ENCODE measurements at places on chromosomes 1 and 21.

DNA sequence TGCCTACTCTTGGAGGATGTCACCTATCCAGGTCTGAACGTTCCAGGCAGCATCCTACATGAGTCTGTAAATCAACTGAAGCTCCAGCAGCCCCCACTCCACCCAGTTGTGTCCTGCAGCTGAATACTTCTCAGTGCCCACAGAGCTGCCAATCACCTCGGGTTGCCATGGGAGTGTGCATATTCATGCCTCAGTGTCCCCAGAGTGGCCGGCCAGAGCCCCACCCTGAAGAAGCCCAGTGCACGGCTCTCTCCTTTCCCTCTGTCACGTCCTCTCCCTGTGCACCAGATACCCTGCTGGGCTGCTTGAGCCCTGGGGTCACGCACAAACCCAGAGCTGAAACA lies 16.1 kb upstream of the GSTM4 start:
- DNase-seq = peak; percentile 61

DNA sequence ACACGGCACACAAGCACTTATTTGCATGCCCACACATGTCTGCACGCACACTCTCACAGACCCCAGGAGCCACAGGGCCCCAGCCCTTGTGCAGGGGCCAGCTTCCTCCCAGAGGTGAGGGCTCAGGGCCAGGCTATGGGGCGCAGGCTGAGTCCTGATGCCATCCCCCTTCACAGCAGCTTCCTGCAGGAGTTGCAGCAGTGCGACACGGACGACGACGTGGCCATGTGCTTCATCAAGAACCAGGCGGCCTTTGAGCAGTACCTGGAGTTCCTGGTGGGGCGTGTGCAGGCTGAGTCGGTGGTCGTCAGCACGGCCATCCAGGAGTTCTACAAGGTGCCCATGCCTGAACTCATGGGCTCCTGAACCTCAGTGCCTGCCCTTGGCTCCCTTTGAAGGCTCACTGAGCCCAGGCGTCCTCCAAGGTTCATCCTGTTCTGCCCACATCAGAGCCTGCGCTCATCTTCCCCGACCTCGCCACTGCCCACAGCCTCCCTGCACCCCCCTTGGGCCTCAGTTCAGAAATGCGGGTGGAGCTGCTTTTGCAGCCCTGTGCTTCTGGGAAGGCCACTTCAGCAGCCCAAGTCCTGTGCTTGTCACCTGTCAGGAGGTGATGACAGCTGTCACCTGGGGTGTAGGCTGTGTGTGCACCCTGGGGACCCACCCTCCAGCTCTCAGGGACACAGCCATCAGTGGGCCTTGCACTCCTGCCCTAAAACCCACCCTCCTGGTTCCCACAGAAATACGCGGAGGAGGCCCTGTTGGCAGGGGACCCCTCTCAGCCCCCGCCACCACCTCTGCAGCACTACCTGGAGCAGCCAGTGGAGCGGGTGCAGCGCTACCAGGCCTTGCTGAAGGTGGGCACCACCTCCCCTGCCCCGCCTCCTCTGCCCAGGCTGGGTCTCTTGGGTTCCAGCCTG lies 66.6 kb downstream of the TRIM11 start:
- peak; percentile 55 for DNase-seq

- DNase-seq = no peak
These were observed 54.3 kb upstream of the SH3GLB1 start for GRCh38 chr1:86650065-86650464.

DNA sequence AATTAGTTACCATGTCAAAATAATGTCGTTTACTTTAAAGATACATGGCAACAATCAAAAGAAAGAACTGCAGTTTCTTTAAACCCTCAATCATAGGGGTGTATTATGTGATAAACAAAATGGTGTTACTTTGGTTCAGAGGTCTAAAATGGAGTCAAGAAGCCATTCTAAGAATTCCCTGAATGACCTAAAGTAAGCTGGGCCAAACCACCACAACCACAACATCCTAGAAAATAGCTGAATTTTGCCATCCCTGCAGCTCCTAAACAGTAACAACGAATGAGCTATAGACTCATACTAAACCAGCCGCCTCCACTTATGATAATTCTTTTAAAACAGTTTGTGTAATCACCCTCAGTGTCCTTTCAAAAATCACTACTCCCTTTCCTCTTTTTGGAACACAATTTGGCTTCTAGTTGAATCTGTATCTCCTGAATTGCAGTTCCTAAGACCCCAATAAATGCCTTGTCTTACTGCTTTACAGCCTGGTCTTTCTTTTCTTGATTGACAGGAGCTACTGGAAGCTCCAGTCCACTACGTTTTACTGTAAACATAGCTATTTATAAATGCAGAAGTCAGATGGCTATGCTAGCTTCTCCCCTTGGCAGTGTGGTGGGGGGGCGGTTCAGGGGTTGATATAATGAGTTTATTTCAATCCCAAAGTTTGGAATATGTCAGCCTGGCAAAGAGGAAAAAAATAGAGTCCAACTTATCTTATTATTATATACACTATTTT lies 84.3 kb downstream of the PLPPR4 start:
- no peak for DNase-seq

- no peak for DNase-seq
These were observed 157.7 kb downstream of the CAMTA1 start for GRCh38 chr1:6942990-6943389.

DNA sequence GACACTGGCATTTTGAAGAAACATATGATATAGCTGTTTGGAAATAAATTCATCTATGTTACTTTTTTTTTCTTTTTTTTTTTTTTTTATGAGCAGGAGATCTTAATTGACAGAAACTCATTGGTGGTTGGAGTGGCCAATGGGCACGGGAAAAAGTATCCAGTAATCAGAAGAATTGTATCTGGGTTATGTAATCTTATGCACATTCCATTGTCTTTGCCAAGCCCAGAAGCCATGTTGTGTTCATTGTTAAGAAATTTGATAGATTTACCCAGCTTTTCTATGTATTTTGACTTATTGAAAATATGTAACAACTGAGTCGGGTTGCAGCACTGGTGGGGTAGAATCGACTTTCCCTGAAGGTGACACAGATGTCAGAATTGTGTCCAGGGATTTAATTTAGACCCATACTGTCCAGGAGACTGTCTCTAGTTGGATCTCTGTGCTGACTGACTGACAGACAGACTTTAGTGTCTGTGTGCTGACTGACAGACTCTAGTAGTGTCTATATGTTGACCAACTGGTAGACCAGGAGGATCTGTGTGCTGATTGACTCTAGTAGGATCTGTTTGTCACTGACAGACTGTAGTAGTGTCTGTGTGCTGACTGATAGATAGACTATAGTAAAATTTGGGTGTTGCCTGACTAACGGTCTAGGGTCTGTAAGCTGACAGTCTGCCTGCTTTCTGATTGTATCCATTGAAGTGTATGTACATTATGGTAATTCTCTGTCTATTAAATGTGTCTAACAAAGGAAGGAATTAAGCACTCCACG lies 12.3 kb upstream of the C4BPB start:
- no peak for DNase-seq

DNA sequence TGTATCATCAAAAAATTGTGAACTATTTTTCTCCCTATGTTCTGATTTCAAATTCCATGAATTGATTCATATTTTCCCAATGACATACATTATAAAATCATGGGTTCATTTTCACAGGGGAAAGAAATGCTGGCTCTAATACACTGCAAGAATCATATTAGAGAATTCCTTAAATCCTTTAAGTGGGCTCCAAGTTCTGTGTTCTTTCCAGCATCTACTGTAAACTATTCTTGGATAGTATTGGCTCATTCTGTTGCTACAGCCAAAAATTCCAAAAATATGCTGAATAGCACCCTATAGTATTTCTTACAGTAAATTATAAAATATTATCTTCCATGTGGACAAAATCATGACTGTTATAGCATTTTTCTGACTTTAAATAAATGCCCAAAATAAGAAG lies 19.0 kb upstream of the C1orf105 start:
- no peak for DNase-seq

GRCh38 chr1:186289943-186290545 lies 85.0 kb downstream of the TPR start:
- DNase-seq = no peak

- DNase-seq = no peak
These were observed 16.6 kb downstream of the NOC2L start for GRCh38 chr1:942411-942821.

- no peak for DNase-seq
These were observed 3.3 kb downstream of the TMEM51 start for GRCh38 chr1:15156807-15157380.

DNA sequence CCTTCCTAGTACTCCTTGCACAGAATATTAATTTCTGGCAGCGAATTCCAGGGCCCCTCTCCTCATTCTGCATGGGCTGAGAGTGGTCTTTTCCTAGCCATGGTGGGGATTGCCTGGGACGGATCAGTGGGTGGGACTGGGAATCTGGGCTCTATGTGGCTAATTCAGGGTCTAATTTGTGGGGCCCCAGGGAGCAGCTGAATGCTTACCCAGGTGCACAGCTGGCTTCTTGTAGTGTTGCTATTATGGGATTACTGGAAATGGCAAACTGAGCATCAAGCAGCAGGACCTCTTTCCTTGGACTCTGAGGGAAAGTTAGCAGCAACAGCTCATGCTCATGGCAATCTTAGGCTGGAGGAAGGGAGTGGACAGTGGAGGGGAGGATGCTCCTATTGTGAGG lies 187.1 kb upstream of the CACNA1E start:
- DNase-seq = no peak

DNA sequence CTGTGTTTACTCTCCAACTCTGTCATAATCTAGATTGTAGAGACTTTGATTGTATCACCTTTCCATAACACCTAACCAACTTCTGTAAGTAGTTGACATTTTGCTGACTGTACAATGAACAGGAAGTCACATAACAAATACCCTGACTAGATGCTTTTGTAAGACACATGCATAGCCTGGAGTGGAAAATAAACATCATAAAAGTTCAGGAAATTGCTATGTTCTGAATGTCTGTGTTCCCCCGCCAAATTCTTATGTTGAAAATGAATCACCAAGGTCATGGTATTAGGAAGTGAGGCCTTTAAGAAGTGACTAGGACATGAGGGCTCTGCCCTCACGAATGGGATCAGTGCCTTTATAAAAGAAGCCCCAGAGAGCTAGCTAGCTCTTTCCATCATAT lies 40.4 kb upstream of the ZSWIM5 start:
- DNase-seq = no peak

DNA sequence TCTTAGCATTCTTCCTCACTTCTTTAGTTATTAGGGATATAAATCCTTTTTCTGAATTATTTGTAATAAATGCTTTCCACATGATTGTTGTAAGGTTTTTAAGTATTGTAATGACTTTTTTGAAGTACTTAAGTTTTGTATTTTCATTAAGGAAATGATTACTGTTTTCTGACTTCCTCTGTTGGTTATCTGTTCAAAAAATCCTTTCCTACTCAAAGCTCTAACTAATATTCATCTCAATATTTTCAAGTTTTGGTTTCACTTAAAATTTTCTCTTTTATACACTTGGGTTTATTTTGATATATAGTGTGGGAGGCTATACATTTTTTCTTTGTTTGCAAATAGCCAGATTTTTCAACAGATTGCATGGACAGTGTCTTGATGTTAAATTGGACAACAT lies 59.9 kb upstream of the NHLH2 start:
- DNase-seq = no peak

DNA sequence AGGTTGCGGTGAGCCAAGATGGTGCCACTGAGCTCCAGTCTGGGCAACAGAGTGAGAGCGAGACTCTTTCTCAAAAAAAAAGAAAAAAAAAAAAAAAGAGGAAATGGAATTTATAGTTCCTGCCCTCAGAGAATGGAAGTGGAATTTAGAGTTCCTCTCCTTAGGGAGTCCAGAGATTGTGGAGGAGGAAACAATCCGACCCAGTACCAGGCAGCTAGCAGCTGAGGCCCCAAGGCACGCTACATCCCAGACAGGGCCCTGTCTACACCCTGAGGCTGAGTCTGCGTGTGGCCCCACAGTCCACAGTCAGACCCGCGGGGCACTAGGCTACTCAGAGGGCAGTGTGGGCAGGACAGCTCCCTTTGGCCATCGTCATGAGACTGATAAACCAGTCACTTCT lies 1.9 kb upstream of the MFN2 start:
- no peak for DNase-seq

DNA sequence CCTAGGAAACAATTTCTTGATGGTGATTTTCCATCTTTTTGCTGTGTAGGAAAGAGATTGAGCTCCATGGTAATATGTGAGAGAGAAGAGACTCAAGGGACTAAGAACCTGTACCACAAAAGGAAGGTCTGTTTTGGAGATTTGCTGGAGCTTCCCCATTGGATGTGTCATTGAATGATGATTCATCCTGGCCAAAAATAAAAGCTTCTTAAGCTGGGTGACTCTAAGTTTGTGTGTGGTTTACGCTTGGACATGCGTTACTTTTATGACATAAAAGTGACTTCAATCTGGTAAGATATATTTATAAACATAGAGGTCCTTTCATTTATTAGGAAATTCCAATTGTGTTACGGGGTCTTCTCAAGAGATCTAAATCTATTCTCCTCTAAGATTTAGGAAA lies 17.4 kb upstream of the IL19 start:
- no peak for DNase-seq

GRCh38 chr21:18157406-18157805 lies 87.2 kb upstream of the CHODL start:
- no peak for DNase-seq

GRCh38 chr21:37829447-37829846 lies 86.8 kb downstream of the KCNJ6 start:
- DNase-seq = no peak

DNA sequence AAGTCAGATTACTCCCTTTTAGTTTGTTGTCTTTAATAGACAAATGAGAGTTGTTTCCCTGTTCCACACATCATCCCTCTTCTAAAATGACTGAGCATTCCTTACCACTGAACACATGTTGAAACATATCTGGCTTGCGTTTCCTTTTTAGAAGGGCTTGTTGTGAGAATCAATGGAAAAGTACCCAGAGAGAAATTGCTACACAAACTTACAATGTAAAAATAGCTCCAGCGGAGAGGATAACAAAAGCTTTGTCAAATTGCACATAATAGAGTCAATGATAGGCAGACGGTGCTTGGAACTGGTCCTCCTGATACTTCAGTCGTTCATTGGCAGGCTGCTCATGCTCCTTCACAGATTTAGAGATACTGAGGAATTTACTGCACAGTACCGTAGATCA lies 123.9 kb downstream of the CYYR1 start:
- no peak for DNase-seq

GRCh38 chr1:203162403-203162802 lies 13.2 kb downstream of the MYBPH start:
- DNase-seq = no peak

GRCh38 chr1:148308832-148309458 lies 156.9 kb upstream of the NBPF11 start:
- DNase-seq = no peak

- no peak for DNase-seq
These were observed 26.4 kb downstream of the CAPN2 start for GRCh38 chr1:223738465-223739365.
